ENCODE measurements at places on chromosomes 3 and 15.

DNA sequence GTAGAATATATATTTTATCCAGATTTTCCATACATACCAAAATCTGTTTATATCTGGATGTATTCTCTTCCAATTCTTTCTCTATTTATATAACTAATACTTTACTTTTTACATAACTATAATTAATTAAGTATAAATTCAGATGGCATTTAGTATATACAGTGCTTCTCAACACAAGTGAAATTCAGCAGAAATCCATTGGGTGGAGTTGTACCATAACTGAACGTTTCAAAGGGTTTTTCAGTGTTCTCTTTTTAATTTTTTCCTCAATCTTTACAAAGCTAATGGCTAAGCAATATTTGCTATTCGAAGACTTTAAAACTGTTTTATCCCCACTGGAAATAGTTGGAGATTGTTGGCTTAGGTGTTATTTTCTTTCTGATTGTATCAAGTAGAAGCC lies 13.9 kb upstream of the ZBBX start:
- DNase-seq: no peak

GRCh38 chr15:63362885-63363284 lies 18.8 kb downstream of the CA12 start:
- DNase-seq: no peak

GRCh38 chr3:21792176-21792575 lies 41.2 kb upstream of the ZNF385D start:
- DNase-seq: no peak

DNA sequence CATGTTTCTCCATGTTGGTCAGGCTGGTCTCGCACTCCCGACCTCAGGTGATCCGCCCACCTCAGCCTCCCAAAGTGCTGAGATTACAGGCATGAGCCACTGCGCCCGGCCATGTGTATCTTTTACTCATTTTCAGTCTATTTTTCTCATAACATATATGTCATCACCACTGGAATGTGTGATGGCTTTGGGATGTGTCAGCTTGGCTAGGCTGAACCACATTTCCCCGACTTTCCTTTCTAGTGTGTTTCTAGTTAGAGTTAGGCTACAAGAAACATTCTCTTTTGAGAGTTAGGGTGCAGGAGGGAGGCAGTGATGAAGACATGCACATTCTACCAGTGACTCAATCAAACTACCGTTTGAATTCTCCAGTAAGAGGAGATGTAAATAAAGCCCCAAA lies 444.9 kb upstream of the THBS1 start:
- DNase-seq: no peak

GRCh38 chr15:47954196-47954595 lies 166.6 kb upstream of the SLC24A5 start:
- no peak for DNase-seq

GRCh38 chr3:143314251-143315093 lies 194.9 kb downstream of the CHST2 start:
- no peak for DNase-seq

GRCh38 chr3:159664006-159664405 lies 324.6 kb upstream of the IL12A start:
- no peak for DNase-seq

DNA sequence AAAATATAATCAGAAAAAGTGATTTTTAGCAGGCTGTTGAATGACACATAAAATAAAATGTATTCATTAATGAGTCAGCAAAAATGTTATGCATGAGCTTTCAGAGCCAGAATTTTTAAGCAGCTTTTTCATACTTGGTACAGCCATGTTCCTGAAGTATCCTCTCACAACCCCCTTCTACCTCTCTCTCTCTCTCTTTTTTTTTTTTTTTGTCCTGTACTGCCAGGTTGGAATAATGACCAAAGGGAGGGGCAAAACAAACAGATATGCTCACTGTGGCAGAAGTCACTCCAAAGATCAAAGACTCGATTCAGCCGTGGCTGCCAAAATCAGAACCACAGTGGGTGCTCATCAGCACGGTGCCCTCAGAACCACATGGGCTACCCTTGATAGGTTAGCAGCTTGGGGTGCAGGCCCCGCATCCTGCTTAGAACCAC lies 383.0 kb downstream of the ZBTB20 start:
- no peak for DNase-seq

DNA sequence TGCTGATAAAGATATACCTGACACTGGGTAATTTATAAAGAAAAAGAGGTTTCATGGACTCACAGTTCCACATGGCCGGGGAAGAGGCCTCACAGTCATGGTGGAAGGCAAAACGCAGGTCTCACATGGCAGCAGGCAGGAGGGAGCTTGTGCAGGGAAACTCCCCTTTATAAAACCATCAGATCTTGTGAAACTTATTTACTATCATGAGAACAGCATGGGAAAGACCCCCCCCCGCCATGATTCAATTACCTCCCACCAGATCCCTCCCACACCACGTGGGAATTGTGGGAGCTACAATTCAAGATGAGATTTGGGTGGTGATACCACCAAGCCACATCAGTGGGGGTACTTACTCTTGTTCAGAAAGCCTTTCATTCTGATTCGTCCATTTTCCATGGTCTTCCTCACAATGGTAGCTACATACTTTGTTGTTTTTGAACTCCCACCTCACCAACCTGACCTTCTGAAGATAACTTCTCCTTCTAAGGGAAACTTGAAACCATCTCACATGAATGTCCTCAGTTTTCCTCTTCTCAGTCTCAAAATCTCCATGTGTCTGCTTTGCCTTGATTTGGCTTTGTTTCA lies 275.6 kb upstream of the PROK2 start:
- no peak for DNase-seq

DNA sequence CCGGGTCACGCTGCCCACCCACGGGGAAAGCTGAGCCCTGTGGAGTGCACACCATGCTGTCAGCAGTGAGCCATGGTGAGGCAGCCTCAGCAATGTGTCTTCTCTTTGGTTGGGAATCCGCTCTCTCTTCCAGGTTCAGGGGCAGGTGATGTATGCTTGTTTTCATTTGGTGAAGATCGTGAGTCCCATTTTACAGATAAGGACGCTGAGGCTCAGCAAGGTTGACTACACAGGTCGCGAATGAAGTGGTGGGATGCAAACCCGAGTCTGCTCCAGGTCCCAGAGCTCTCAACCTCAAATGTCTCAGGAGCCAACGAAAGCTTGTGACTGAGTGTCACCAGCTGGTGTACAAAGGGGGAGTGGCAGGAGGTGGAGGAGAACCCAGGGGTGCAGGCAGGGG lies 74.3 kb downstream of the RPN1 start:
- DNase-seq: no peak

- no peak for DNase-seq
Observed at GRCh38 chr3:10557781-10558373, 52.5 kb upstream of the ATP2B2 start.

DNA sequence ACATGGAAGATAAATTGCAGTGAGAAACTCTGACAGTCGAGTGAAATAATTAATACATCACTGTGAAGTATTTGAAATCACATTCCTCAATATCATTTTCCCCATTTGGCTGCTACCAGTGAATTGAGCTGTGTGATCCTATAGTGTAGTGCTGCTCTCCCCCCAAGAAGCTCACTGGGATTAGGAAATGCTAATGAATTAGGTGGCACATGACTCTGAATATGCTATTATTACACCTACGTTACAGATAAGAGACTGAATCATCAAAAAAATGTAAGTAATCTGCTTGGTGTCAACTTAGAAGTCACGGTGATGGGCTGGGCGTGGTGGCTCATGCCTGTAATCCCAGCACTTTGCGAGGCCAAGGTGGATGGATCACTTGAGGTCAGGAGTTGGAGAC lies 34.7 kb upstream of the SYNM start:
- DNase-seq: no peak

GRCh38 chr3:113211330-113212149 lies at the start of gene BOC:
BOC (plus strand) TSS chr3:113211557; CDS start chr3:113249803, 38,246 bp downstream.
- peak; percentile 41 for DNase-seq

- peak; percentile 34 for DNase-seq
Observed at GRCh38 chr15:77874063-77874462, 203.4 kb downstream of the TBC1D2B start.

DNA sequence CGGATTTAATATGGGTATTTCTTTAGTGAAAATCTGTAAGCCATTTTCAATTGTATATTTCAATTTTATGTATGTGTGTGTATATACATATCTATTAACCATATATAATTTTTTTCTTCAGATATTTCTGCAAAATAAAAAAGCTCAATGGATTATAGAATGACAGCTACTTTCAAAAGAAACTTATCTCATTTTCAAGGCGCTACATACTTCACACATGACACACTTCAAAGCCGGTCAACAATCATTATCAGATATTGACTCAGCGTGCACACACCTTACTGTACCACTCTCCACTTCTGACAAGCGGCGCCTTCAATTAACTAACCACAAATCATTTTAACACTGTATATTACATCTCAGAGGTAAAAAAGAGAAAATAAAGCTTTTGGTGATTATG lies 39.6 kb downstream of the ATP13A3 start:
- no peak for DNase-seq

- no peak for DNase-seq
Observed at GRCh38 chr3:188722963-188723362, 448.8 kb upstream of the TPRG1 start.

DNA sequence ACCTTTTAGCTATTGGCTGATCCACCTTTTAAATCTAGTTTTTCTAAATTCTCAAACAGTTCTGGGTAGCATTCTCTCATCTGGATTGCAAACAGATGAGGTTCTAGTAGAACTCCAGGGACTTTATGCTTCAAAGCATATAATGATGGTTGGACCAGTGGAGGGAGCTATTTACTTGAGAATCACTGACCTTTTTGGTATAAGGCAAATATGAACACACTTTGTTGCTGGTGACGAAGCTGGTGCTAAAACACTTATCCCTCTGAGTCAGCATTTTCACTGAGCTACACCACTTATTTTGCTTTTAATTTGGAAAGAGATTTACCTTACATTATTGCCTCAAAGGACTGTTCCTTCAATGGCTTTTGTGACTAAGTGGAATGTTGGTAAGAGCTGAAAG lies 58.6 kb upstream of the SLITRK3 start:
- DNase-seq: peak; percentile 32

DNA sequence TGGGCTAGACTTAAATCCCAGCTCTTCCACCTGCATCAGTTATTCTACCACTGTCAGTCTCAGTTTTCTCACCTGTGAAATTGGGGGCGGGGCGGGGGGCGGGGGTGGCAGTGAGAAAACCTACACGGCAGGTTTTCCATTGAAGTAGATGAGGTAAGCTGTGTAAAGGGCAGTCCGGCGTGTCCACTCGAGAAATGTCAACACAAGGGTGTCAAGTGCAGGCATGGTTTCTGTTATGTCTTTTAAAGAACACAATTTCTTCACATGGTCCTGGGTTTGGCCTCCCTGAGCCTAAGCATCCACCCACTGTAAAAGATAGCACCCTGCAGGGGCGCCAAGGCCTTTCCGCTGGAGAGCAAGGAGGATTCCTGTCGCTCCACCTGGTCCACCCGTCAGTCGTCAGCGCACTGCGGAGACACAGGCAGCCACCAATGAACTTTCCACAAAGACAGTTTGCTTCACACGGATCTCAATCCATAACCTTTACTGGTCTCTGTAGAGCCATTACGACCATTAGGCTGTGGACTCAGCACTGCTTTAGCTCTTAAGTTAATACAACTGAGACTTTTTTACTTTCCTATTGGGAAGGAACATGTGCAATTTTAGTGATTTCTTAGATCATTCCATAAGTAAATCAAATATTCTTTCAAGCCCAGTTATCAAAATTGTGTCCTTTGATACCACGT lies 99.5 kb upstream of the FOXB1 start:
- DNase-seq: no peak

DNA sequence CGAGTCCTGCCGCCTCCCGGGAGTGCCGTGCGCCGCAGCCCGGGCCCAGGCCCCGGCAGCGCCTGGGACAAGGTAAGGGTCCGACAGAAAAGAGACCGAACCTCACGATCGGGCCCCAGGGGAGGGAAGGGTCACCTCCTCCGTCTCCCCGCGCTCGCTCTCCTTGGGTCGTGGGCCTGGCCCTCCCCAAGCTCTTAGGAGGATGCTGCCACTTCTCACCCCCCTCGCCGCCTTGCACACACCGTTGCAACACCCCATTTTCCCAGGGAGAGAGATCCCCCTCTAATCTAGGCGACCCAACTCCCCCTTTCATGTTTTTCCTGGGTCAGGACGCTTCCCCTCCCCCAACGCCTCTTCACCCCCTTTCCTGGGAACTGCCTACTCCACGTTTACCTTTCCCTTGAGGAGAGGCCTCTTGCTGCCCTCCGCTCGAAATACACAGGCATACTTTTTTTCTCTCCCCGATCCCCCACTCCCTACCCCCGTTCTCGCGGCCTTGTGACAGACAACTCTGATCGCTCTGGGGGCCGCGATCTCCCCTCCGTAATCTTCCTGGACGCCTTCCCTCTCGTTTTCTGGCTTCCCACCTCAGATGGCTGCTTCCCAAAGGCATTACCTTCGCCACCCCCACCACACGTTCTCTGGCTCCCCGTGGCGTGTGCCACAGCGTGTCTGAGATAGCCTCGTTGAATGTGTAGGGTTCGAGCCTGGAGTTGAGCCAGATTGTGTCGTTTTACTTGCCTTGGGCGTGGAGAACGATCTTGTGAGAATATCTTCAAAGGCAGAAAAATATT lies 688 bp downstream of the SETD5 start:
- no peak for DNase-seq

DNA sequence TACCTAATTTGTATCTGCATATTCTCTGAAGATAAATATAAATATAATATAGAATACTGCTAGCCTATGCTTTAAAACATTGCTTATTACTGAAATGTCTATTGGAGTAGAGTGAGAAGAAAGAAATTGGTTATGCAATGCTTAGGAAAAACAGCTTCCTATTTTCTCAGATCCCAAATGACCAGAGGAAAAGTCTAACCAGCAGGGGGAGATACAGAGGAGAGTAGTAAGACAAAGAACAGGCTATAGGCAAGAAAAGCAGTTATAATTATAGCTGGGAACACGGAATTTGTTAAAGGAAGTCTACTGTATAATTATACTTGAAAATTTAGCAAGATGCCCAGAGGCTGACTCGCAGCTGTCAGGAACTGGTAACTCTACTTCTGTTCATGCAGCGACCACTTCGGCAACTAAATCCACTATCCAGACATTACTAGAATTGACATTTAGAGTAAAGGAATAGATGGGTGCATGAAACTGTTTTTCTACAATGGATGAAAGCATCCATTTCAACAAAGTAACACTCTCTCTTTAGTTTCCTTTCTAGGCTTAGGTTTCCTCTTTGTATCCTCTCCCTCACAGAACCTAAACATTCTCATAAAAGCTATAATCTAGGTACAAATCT lies 97.2 kb downstream of the TBC1D5 start:
- DNase-seq: peak; percentile 29

DNA sequence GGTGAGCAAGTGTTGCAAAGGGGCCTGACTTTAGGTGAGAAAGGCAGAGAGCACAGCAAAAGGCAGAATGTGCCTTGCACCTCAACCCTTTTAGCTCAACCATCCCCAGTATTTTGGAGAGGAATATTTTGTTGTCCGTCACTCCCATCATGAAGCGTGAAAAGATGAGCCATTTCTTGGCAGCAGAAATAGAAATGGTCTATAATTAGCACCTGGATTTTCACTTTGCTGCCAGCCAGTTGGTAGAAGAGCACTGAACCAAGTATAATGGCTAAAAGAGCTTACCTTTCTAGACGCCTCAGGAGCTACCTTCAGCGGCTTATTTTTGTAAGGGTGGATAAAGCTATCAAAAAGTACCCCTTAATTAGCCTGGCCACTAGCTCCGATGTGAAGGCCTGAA lies 406.7 kb downstream of the OCA2 start:
- no peak for DNase-seq

GRCh38 chr3:63048367-63049326 lies 173.4 kb upstream of the CADPS start:
- no peak for DNase-seq

GRCh38 chr3:146380046-146380445 lies 89.3 kb downstream of the PLSCR2 start:
- DNase-seq: no peak

Measured in NCI-H1694 treated with DMSO at 0.1 percent for 48 hours (cell line).